ENCODE measurements at places on chromosomes 12 and 14. TPM values are rescaled to one million over a fixed set of nuclear protein-coding genes. Genes with fewer than 3 reads are reported as not detected.

SRGAP1 gene
- 2.1 TPM for total RNA-seq

SERPINA5 gene
- total RNA-seq, result 1.7 TPM

MVK gene
- total RNA-seq, result 24.1 TPM

NOS1 gene
- not detected for total RNA-seq

OTOGL gene
- total RNA-seq, result 0.02 TPM

ASIC1 gene
- 3.4 TPM for total RNA-seq

ATF7 gene
- total RNA-seq, result 12.4 TPM

HOXC4 gene
- total RNA-seq, result 1.9 TPM

DEPDC4 gene
- 2.5 TPM for total RNA-seq
